CD4-positive, alpha-beta T cell (primary cell): ENCODE measurements at places on chromosomes 7 and 10.

DNA sequence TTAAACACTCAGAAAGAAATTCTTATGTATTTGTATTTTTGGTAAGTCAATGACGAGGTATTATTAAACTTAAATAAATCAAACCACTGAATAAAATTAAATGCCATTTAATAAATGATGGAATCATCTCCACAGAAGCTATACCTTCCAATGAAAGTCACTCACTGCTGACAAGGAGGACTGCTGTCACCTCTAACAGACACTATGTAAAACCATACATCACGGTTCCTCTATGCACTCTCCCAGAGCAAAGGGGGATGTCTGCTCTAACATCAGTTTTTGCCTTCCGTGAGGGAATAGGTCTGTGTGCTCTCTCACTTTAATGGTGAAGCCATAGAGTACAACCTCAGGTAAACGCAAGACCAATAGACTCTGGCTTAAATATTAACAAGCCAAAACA, 99.7 kb upstream of the DDC start:
- no peak for DNase-seq

DNA sequence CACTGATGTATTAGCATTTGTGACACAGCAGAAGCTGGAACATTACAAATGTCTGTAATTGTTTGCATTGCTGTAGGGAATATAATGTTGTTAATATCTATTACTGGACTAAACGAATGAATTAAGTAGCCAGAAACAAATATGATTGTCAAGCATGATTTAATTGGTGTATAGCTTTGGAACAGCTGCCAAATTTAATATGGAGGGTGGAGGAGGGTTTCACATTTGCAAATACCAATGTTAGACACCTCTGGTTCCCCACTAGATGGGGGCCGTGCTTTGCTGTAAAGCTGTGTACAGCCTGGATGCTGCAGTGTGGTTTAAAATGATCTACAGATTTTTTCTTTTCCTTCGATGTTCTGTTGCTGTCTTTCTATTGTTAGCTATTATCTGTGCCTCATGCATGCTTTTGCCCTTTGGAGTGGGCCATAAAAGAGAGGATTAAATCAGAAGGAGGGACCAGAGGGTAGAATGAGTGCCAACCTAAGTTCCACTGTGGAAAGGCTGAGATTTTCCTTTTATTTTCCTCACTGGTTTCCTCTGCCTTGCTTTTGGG, 23.1 kb downstream of the DNAJB9 start:
- DNase-seq: no peak

- DNase-seq: peak; percentile 58
These were observed at the start of gene HSPB1 for GRCh38 chr7:76302347-76303201. HSPB1 (plus strand) TSS chr7:76302673; CDS start chr7:76302713, 40 bp downstream.

- DNase-seq: no peak
These were observed 3.8 kb downstream of the PTER start for GRCh38 chr10:16440396-16441133.

DNA sequence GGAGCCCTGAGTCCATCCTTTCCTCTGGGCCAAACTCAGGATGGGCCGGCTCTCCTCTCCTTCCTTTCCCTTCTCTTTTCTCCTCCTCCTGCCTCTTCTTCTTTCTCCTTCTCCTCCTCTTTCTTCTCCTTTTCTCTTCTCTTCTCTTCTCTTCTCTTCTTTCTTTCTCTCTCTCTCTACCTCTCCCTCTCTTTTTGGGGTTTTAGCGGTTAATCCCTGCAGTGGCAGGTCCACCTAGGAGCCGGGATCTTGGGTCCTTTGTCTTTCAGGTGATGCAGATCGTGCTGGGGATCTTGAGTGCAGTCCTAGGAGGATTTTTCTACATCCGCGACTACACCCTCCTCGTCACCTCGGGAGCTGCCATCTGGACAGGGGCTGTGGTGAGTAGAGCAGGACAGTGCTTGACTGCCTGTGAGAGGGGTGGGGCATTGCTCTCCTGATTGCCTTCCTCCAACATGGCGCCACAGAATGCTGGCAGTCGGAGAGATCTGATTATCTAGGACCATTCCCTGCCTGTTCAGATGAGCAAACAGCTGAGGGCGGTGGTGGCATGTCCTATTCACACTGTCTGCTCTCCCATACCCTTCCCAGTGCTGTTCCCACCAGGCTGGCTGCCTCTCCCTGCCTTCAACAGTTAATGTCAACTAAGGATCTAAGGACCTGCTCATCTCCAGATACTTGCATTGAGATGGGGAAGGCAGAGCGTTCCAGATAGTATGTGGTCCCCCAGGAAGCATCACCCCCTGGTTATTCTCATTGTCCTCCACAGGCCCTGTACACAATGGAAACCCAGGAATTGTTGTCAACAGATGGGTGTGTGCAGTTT, 1.6 kb downstream of the TMEM176A start:
- no peak for DNase-seq

DNA sequence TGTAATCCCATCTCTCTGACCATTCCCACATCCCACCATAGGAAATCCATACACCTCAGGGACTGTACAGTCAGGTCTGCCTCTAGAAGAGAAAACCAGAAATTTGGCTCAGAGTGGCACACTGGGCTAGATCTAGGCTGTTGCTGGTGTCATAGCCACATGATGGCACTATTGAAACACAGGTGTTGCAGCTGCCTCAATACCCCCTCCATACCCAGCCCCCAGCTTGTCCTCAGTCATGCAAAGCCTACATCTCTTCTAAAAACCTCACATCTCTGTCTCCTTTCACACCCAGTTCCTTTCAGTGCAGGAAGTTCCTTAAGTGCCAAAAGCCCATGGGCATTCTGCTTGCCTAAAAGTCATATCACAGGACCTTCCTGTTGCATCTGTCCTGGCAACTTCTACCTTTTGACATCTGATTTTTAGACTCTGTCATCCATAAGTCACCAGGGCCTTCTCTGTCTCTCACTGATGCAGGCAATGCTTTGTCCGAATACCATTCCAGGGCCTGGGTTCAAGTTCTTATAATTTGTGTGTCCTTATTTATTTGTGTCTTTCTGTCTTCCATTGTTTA, 27.0 kb upstream of the HIBADH start:
- DNase-seq: no peak

- DNase-seq: no peak
These were observed 3.3 kb upstream of the GRIFIN start for GRCh38 chr7:2479276-2480069.

- no peak for DNase-seq
These were observed 38.4 kb downstream of the ANK3 start for GRCh38 chr10:60351191-60351853.

DNA sequence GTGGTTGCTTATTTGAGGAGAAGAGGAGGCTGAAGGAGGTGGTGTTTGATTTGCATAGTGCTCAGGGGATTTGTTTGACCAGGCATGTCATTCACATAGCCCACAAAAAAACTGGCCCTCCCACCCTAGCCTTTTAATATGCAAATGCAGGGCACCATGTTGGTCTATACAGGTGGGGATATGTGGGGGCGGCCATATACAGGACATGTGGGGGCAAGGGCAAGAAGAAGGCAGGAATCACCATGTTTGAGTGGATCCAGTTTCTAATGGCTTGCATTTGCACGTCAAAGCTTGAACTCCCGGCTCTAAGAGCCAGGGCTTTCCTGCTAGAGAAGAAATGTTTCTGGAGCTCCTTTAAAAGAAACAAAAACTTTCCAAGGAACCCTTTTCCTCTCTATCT, 541.0 kb downstream of the ZWINT start:
- no peak for DNase-seq

DNA sequence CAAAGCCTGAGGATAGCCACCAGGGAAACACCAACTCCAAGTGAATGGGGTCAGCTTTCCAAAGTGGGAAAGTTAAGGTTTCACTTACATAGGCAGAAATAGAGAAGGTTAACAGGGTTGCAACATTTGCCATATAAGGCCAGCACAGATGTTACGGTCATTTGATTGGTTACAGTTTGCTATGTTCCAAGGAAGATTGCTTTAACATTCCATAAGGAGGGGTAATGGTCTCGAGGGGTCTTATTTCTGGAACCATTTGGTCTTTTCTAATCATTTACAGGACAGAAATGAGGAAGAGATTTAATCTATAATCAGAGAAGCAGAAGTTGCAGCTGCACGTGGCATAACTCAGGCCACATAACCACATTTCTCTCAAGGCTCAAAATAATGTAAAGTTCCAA, 679.4 kb upstream of the C7orf33 start:
- DNase-seq: no peak

GRCh38 chr10:112374724-112375541, 1.0 kb downstream of the ACSL5 start:
- DNase-seq: peak; percentile 49

GRCh38 chr7:91398341-91398740, 134.1 kb downstream of the FZD1 start:
- DNase-seq: no peak

DNA sequence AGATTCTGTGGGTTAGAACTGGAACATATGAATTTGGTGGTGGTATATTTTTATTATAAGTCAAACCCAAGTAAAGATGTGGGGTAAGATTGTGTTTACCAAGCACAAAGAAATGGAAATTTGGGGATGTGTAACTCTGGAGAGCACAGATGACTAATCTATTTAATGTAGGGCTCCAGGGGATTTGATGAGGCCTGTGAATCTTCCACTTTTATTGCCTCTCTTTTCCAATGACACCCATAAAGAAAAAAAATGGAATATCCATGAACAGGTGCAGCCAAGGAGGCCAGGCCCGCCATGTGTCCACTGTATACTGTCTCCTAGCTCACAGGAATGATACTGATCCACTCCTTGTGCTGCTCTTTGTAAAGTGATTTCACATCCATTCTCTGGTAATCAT, 2.8 kb downstream of the SRGN start:
- no peak for DNase-seq

DNA sequence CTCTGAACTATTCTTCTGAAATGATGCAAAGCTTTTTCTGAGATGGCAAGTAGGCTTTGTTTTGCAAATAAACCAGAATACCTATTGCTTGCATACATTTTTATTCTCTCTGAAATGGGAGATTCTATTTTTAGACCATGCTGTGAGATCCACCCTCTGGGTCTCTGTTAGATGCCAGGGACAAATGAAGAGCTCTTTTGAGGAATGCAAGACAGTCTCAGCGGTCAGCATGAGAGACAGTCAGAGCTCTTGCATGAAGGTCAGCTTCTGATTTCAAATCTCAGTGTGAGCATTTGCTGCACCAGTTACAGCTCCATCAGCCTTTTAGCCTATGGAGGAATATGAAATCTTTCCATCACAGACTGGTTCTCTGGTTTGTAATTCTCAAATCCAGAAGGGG, 429.9 kb upstream of the KLF6 start:
- DNase-seq: no peak

DNA sequence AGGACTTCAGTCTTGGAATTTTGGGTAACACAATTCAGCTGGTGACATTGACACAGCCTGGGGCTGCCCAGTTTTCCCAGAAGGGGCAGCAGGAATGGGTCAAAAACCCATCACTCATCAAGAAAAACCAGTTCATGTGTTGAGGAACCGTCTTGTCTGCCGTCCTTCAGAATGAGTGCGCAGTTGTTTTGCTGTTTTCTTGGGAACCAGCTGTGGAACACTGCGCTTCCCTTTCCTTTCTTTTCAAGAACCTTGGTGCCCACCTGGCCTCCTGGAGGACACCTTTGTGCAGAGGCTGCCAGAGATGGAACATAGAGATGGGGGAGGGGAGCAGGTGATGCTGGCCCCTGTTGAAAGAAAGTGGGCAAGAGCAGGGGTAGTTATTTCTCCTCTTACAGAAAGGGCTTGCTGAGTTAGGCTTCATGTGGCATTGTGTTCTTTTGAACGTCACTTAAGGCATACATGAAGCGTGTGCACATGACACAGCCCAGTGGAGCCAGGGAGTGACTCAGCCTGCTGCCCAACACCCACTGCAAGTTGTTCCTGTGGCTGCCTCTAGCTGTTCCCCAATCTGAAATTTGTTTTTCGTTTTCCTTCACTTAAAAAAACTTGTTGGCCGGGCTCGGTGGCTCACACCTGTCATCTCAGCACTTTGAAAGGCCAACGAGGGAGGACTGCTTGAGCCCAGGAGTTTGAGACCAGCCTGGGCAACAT, 87.4 kb upstream of the TNS3 start:
- DNase-seq: no peak

DNA sequence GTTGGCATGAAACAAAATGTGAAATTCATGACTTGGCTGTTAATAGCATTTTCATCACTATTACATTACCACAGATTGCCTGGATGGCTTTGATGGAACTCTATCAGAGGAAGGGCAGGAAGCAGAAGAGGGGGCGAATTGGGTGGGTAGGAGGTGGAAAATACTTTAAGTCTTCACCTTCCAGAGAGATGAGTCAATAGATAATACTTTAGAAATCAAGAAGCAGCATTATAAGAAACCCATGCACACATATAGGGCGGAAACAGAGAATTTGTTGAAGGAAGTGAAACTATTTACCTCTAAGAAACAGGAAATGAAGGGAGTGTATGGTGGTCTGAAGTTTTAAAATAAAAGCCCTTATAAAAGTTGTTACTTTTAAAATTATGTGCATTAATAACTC, 152.1 kb upstream of the TARP start:
- no peak for DNase-seq

DNA sequence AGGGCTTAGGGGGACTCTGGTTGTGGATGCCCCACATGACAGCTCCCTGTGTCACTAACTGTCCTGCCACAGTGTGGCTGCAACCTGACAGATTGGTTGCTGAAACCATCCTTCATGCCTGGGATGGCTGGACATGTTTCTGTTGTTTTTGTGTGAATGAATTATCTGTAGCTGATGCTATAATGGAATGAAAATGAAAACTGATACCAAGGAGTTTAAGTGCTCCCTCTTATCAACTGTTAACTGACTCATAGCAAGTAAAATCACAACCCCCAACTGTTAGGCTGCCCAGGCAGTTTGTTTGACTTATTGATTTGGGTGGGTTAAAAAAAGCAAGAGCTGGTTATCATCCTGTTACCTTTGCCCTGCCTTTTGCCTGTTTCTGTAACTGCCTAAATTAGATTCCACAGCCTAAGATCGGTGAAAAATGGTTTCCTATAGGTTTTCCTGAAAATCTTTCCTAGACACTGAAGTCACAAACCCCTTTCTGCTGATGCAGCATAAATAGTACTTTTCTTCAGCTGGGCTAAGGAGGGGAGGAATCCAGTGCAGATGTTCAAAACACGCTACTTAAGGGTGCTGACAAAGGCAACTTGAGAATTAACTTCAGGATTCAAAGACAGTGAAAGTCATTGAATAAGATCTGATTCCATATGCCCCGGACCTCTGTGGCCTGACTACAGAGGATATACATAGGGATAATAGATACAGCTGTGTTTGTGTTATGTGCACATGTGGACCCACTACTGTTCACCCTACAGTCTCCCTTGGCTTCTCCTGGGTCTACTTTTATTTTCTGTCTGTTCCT, 5.7 kb downstream of the FRAT2 start:
- no peak for DNase-seq

GRCh38 chr10:78134773-78135306, 101.2 kb downstream of the RPS24 start:
- DNase-seq: no peak

- no peak for DNase-seq
These were observed 44.9 kb downstream of the CAV1 start for GRCh38 chr7:116569737-116570136.
